ENCODE measurements at places on chromosomes 6 and 20.

DNA sequence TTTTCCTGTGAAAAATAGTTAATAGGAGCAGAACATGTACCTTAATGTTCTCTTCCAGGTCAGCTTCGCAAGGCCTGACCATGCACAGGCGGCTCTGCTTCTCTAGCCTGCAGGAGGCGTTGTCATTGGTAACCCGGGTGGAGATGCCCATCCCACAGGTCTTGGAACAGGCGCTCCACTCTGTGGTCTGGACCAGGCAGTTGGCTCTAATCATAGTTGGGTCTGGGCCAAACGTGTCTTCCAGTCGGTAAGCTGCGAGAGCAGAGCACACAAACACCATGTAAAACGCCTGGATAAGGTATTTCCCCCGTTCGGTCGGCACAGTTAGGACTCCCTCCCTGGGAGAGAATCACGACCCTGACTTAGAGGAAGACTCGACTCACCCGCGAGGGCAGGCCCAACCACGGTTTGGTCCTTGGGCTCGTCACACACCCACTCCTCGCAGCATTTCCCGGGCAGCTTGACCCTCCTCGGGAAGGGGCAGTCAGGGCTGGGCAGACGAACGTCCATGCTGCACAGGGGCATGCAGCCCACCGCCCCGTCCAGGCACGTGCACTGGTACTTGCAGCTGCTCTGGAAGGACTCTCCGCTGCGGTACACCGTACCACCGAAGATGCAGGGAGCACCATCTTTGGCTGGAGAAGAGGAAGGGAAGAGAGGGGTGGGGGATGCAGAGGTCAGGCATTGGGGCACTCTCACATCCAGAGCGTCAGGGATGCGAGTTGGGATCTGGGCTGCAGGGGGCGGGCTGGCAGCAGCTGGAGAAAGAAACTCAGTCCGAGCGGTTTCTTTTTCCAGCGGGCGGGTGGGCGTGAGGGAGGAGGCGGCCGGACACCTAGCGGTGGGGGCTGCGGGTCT lies 1.0 kb downstream of the CCN2 start:
- no peak for DNase-seq
- H3K27ac ChIP-seq: peak overlapping the region; percentile 59
- H3K36me3 ChIP-seq: peaks cover 6% of the 10 kb centered on the region
- H3K27me3 ChIP-seq: peaks cover 76% of the 10 kb centered on the region
- peaks cover 11% of the 10 kb centered on the region for H3K4me1 ChIP-seq

GRCh38 chr20:50930976-50931305 lies 296 bp downstream of the ADNP start:
- DNase-seq: no peak
- H3K27ac ChIP-seq: peak overlapping the region; percentile 98
- peak overlapping the region; percentile 96 for H3K4me3 ChIP-seq
- no peaks in the 10 kb centered on the region for H3K27me3 ChIP-seq

DNA sequence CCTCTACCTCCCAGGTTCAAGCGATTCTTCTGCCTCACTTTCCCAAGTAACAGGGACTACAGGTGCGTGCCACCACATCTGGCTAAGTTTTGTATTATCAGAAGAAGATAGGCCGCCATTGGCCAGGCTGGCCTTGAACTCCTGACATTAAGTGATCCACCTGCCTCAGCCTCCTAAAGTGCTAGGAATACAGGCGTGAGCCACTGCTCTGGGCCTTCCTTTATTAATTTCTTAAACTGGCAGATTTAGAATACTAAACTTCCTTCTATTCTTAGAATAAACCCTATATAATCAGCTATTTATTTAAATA lies 86.6 kb downstream of the HFE start:
- peaks cover 31% of the 10 kb centered on the region for H3K4me1 ChIP-seq
- peak overlapping the region; percentile 90 for H3K27ac ChIP-seq
- peaks cover 19% of the 10 kb centered on the region for H3K36me3 ChIP-seq
- H3K4me3 ChIP-seq: peak overlapping the region; percentile 86
- H3K27me3 ChIP-seq: no peaks in the 10 kb centered on the region

DNA sequence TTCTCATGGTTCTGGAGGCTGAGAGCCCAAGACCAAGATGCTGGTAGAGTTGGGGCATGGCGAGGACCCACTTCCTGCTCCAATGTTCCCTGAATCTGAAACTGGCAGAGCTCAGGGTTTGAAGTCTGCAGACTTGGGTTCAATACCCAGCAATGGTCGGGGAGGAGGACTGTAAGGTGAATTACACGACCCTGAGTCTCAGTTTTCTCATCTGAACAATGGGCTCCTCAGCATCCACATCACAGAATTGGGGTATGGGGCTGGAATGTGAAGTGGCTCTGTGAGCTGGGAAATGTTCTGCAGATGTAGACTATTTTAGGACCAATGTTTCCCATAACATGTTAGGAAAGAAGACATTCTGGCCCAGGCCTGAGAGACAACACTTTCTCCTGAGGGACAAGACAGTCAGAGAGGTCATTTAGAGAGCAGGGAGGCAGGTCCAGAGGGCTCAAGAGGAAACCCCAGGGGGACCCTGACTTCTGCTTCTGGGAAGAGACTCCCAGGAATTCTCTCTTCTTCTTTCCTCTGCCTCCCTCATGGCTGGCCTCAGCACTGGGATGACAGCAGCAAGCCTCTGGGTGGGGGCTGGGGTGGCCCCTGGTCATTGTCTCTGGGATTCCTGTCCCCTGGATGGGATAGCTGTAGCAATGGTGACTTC lies 141.3 kb upstream of the PMEPA1 start:
- H3K4me3 ChIP-seq: no peak overlapping the region
- no peak for DNase-seq
- H3K27me3 ChIP-seq: no peaks in the 10 kb centered on the region

DNA sequence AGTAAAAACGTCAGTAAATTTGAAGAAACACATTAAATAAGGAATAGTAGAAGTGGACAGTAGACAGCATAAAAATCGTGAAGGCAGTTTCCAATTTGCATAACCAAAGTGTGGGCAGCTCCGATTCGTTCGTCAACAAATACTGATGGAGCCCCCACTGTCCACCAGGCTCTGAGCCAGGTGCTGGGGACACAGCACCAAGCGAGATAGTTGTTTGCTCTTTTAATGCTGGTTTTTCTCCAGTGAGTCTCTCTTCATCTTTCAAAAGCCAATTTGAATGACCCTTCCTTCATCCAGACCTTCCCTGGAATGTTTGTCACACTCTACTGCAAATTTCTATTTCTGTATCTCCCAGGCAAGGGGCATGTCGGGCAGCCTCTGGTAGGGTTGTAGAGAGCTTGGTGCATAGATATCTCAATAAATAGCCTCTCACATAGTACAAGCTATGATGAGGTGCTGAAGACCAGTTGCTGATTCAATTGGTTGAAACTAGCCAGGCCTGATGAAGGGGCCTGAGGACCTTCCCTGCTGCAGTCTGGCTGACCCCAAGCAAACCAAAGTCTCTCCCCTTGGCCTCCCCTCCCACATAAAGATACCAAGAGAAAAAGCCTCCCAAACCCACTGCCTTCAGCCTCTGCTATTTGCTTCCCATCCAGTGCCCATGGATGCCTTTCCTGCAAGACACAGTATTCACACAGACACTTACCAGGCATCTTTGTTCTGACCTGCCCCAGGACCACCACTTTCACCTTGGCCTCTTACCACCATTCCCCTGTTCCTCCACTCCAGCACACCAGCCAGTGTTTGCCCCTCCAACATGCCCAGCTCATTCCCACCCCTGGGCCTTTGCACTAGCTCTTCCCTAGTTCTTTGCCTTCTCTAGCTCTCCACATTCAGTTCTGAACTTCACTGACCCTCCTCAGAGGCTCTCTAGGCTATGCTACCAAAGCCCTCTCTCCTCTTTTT lies 125.2 kb downstream of the CEBPB start:
- no peaks in the 10 kb centered on the region for H3K36me3 ChIP-seq
- no peak overlapping the region for H3K4me3 ChIP-seq
- no peaks in the 10 kb centered on the region for H3K4me1 ChIP-seq
- H3K27me3 ChIP-seq: peaks cover 77% of the 10 kb centered on the region
- no peak overlapping the region for H3K27ac ChIP-seq
- DNase-seq: no peak

- peak; percentile 63 for DNase-seq
- H3K36me3 ChIP-seq: peaks cover 47% of the 10 kb centered on the region
- H3K27me3 ChIP-seq: no peaks in the 10 kb centered on the region
- peak overlapping the region; percentile 89 for H3K4me3 ChIP-seq
- H3K4me1 ChIP-seq: peaks cover 81% of the 10 kb centered on the region
- H3K27ac ChIP-seq: peak overlapping the region; percentile 97
Observed at GRCh38 chr6:53335224-53335994, 13.3 kb downstream of the ELOVL5 start.

DNA sequence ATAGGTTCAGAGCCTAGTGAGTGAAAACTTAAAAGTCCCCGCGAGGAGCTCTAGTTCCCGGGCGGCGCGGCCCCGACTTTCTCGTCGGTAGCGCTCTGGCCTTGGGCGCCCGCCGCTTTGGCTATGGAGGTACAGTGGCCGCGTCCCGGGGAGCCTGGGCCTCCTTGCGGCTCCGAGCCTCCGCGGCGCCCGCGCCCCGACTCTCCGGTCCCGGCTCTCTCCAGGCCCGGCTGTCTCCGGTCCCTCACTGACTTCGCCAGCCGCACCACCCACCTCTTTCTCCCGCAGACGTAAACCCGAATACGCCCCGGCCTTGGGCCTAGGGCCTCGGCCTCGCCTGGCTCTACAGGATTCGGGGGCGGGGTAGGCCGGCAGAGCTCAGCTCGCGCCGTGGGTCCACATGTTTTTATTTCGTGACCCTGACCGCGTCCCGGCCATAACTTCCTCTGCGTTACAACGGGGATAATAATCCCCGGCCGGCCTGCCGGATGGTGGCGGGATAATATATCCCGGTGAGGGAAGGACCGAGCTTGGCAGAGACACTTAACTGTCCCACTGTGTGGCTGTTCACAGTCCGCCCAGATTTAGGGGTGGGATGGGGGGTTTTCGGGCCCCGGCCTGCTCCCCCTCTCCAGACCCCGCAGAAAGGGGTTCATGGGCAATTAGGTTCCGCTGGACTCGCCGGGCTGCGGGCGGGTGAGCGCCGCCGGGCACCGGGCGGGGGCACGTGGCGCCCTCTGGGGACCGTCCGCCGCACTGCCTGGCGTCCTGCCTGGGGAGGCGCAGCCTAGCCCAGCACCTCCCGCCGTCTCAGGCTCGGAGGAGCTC lies 10.0 kb upstream of the TBX18 start:
- no peak overlapping the region for H3K27ac ChIP-seq
- no peaks in the 10 kb centered on the region for H3K36me3 ChIP-seq

DNA sequence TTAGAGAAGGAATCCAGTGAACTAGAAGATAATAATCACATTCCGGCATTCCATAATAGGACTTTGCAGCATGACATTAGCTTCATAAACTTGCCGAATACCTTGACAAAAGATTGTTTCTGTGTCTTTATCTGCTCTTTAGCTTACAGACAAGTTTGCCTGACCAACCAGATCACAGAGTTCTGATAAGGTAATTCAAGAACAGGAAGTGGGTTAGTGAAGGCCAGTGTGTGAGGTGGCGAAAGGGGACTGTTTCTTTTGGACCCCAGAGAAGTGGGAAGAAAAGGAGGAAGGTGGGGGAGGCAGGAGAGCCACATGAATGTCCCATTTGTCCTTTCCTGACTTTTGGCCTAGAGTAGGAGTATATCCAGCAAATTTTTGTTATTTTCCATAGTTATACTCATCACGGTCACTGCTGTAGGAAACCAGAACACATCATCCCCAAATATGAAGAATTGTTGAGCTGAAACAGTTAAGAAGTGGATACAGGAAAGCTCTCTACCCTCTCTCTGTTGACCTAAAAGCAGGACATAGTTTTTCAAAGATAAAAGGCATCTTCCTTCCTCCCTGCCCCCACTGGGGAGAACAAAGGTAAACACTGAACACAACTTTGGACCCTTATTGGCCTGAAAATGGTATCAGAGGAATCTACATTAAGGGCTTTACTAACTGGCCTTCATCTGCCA lies 72.4 kb upstream of the TNFAIP3 start:
- no peaks in the 10 kb centered on the region for H3K27me3 ChIP-seq
- H3K36me3 ChIP-seq: peaks cover 7% of the 10 kb centered on the region
- DNase-seq: no peak
- H3K4me1 ChIP-seq: peaks cover 39% of the 10 kb centered on the region

DNA sequence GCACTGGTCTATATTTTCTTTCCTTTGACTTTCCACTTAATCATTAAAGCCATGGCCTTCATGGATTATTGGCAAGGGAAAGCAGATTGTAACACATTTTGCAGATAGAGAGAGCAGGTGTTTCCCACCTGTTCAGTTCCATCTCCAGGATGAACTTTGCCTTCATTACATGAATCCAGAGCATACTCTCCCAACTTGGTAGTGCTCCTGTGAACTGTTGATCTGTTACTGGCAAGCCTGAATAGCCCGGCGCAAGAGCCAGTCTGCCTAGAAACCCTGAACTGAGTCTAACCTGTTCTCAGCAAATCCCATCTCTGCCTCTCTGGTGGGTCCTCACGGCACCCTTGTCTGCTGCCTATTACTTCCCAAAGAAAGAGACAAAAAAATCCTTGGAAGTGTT lies 210.3 kb downstream of the PLCB1 start:
- H3K27ac ChIP-seq: no peak overlapping the region
- no peaks in the 10 kb centered on the region for H3K27me3 ChIP-seq
- no peak for DNase-seq
- peaks cover 24% of the 10 kb centered on the region for H3K4me1 ChIP-seq

DNA sequence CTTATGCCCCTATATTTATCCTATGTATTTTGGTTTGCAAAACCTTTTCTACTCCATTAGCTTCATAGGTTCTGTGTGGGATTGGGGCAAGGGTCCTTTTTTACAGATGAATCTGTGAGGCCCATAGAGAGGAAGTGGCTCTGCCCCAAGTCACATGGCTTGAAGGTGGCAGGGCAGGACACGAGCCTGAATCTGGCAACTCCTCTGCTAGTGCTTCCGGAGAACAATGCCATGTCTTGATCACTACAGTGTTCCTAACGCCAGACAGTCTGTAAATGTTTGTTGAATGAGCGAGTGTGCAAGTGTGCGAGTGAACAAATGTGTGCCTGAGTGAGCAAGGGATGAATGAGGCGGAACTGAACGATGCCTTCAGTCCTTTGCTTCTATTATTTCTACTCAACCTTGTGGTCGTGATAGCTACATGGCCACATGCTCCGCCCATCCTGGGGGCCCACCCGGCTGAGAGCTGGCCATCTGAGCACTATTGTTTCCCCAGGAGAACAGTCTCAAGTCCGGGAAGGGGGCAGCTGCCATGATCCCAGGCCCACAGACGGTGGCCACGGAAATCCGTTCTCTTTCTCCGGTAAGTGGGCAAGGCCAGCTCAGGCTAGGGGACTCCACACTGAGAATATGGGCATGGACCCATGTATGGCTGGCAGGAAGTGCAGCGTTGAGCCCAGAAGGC lies 17.8 kb upstream of the AAR2 start:
- H3K4me3 ChIP-seq: no peak overlapping the region
- DNase-seq: no peak
- H3K4me1 ChIP-seq: no peaks in the 10 kb centered on the region
- no peak overlapping the region for H3K27ac ChIP-seq

DNA sequence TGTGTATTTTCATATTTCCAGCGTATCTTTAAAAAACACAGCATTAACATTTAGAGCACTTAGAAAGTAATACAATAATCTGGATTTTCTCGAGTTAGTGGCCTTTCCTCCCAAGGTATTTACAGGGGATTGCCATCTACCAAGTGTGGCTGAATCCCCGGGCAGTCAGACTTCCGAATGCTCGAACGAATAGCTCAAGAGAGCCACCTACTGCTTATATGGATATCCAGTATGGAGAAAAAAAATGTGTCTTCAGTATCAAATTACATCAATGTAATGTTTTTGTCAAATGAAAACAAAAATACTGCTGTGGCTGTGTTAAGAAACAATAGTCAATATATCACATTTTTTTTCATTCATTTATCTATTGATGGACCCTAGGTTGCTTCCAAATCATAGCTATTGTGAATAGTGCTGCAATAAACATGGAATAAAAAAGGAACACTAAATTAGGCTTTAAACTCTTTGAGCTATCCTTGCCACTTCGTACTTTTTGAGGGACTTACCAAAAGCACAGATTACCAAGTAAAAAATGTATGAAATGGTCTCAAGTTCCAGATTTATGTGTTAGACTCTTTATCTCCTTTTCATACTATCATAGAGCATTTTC lies 654.5 kb upstream of the PTCHD4 start:
- no peak overlapping the region for H3K27ac ChIP-seq
- no peak for DNase-seq
- peaks cover 3% of the 10 kb centered on the region for H3K36me3 ChIP-seq

Measured in effector memory CD8-positive, alpha-beta T cell (primary cell).